ENCODE measurements at places on chromosomes 12 and 14.

DNA sequence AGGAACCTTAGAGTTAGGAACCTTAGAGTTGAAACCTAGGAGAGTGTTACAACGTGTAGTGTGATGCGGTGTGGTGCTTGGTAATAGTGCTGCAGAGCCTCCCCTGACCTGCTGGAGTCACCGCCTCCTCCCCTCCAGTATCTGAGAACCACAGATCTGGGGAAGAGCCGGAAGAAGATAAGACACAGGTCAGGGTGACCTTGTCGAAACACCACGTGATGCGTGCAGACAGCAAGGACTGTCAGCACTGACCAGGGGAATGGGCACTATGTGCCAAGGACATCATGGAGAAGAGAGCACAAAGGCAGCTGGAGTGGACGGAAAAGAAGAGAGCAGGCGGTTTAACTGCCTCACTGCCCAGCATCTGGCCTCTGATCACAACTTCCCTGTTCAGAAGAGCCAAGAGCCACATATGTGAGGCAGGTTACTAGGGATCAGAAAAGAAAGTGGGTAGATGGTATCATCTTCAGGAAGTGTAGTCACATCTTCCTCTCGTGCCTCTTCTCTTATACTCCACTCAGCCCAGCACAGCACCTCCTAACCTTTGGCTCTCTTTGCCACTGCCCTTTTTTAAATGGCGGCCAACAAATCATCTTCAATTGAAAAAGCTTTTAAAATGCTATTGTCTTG is 93.7 kb downstream of the TESC start:
- DNase-seq = no peak

- no peak for DNase-seq
Observed at GRCh38 chr14:23299986-23300686, 2.5 kb downstream of the PPP1R3E start.

DNA sequence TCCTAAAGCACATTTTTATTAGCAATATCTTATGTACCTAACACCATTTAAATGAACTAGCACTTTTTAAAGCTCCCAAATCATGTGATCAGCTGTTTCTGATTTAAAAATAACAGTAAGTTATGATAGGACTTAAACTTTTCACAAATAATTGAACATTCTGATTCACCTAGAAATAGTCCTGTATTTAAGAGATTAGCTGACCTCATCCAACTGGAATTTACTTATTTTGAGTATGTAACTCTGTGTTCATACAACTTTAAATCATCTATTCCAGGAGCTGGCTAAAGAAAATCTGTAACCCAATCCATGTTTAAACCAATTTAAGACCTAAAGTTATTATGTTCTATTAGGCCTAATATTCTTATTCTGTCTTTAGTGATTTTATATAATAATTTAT is 184.3 kb downstream of the CCDC91 start:
- DNase-seq = no peak

GRCh38 chr12:53585448-53586125 is 40.6 kb downstream of the ATF7 start:
- no peak for DNase-seq

DNA sequence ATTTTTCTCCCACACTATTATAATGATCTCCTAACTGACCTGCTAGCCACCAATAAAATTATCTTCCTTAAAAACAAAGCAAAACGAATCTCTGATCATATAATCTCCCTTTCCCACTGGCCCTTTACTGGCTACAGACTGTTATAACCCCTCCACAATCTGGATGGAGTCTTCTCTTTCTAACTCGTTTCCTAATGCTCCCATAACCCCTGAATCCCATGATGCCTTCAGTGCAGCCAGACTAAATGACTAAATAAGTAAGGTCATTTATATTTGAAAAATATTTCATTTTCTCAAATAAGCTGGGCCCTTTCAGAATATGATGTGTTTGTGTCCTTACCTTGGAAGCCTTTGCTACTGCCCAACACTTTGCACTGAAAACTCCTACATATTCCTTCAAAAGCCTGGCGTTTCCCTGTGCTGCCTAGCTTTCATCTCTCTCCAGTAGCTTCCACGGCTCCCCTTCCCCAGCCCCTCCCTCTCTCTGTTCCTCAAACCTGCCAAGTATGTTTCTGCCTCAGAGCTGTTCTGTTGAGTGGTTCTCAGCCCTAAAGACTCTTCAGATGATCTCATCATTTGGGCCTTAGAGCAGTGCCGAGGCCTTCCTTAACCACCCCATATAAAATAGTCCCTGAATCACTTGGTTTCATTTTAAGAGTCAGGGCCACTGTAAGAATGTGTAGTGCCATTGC is 91.7 kb downstream of the MYRFL start:
- no peak for DNase-seq

DNA sequence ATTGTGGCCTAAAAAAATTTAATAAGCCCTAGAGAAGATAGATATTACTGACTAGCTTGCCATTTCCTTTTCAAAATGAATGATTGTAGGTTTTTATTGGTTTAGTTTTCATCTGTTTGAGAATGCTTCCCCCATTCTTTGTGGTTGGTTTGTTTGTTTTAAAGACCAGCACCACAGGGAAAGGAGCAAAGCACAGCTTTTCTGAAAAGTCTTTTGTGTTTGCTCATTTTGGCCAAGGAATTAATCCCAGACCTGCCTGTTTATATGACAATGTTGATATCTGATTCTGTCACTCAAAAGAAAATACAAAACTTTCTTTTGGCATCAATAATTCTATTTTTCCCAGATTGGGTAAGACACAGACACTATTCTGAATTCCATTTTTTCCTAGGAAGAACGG is 312.5 kb upstream of the FLRT2 start:
- no peak for DNase-seq

DNA sequence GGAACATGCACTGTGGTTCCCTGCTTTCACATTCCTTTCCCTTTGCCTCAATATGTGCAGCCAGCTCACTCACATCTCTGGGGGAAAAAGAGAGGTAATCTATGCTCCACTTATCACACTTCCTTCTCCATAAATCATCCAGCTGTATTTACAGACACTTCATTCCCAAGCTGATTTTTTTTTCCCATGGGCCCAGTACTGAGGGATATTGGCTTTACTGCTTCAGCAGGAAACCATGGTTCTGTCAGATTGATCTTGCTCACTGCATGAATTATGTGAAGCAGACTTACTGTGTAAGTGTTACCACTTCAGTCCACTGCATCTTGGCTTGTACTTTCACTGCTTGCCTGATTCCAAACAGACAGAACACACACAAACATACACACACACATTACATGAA is 555.6 kb downstream of the CCER1 start:
- no peak for DNase-seq

DNA sequence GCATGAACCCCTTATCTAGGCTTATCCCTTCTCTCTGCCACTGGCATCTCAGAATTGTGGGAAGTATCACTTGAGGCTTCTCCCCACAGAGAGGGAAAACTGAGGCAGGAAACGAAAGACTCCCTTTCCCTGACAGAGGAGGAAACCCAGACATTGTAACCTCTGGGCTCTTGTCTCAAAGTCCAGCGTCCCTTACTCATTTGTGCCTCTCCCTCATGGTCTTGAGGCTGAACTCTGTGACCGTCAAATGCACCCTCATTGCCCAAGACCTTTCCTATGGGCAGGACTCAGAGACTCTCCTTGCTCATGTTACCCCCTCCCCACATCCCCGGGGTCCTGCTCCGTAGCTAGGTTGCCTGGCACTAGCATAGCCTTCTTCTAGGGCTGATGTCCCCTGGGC is 3.8 kb downstream of the CACNB3 start:
- DNase-seq = no peak

- DNase-seq = no peak
Observed at GRCh38 chr14:64948612-64949210, 6.2 kb upstream of the GPX2 start.

- DNase-seq = no peak
Observed at GRCh38 chr14:56752428-56752827, 57.9 kb downstream of the OTX2 start.

- peak; percentile 67 for DNase-seq
Observed at GRCh38 chr14:44961151-44961553, 595 bp downstream of the KLHL28 start.

- no peak for DNase-seq
Observed at GRCh38 chr12:47819138-47819895, 386 bp downstream of the HDAC7 start.

GRCh38 chr14:104283197-104284106 is 145.1 kb downstream of the KIF26A start:
- DNase-seq = no peak

GRCh38 chr12:1844661-1845409 is 24.5 kb downstream of the LRTM2 start:
- no peak for DNase-seq

GRCh38 chr14:36952689-36953088 is 219.7 kb downstream of the SLC25A21 start:
- no peak for DNase-seq

DNA sequence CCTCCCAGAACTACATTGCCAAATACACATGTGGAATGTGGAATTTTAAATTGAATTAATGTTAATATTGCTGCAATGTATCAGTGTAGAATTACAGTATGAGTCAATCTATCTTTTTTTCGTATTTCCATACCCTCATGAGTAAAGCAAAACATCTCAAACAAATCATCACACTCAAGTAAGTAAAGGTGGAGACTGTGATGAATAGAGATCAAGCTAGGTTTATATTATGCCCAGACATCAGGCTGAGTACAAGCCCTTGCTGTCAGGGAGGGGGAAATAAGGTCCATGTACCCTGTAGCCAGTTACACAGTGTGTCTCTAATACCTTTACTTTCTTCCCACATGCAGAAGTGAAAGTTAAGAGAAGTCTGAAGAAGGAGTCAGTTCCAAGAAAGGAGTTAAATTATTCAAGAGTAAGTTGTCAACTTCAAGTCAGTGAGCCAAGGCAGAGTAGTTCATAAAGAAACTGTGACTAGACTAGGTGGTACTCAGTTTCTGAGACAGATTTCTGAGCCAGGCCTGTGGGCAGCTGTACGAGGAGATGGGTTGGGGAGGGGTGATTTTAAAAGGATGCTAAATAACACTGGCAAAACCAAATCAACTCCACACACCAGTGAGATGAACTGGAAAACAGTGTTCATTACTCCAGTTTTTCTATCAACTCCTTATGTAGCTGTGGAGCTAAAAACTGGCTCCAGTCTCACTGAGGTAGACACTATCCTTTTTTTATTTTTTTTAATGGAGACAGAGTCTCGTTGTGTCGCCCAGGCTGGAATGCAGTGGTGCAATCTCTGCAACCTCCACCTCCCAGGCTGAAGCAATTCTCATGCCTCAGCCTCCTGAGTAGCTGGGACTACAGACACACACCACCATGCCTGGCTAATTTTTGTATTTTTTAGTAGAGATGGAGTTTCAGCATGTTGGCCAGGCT is 23.8 kb upstream of the STK38L start:
- DNase-seq = no peak

DNA sequence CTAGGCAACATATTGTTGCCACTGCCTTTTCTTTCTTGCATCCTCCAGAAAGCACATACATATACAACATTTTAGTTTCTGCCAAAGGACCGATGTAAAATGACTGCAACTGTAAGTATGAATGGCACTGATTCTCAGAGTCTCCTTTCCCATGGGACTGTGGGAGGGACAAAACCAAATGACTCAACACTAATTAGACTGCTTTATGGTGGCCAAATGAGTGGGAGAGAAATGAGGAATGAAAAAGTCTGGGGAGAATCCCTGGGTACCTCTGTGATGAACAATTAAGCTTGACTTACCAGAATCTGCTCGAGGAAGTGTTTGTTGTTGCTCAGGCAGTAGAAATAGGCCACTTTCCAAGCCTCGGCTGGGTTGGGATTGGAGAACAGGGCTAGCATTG is 10.1 kb downstream of the ZFYVE26 start:
- no peak for DNase-seq

- DNase-seq = peak; percentile 1
Observed at GRCh38 chr14:83356080-83356479, 1822.4 kb upstream of the SEL1L start.

DNA sequence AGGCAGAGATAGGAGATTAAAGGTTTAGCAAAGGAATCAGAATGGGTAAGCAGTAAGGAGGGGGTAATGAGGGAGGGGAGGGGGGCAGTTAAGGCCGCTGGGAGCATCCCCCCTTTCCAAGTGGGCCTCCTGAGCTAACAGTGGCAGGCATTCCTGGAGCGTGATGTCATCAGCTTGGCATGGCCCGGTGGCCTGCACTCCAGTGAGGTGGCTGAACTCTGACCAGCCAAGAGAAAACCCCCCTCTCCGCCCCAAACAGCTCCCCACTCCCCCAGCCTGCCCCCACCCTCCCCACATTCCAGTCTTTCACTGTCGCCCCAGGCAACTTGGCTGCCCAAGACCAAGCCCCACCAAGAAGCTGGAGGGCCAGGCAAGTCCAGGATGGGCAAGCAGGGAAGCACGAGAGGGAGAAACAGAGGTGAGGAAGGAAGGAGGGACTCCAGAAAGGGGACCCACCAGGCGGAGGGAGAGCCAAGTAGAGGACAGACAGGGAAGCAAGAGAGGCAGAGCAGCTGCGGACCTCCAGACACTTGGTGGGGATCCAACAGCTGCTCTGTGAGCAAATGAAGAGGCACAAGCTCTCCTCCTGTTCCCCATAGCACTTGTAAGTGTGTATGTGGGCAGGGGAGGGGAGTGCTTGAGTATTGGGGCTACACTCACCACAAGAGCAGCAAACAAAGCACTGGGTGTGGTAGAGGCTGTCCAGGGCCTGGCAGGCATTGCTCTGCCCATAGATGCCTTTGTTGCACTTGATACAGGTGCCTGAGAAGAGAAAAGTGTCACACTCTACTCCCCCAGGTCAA is 4.5 kb downstream of the AJUBA start:
- no peak for DNase-seq

DNA sequence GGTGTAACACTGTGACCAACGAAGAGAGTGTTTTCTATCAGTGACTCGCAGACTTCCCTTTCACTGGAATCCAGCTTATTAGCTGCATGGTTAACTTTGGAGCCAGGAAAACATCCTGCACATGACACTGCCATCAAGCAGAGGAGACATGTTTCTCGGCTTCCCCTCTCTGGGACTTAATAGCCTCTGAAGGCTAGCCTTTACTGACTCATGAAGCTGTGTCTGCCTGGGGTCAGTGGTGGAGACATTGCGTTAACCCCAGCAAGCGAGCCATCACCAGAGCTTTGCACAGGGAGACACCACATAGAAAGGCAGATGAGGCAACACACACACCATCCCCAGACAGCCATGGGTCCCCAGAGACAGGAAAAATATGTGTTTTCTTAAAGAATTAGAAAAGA is 126.9 kb upstream of the PRICKLE1 start:
- no peak for DNase-seq

DNA sequence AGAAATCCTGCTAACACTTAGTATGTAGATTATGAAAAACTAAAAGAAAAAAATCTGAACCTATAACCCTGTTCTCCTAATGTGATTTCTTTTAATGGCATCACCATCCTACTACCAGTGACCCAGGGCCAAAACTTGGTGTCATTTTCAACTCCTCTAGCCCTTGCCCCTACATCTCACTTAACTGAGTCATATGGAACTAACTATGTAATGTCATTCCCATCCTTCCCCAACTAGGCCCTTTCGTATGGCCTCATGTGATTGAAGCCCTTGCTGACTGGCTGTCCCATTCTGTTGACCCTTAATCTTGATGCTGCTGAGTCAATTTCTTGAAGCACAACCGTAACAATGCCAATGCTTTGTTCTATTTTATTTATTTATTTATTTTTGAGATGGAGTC is 7.6 kb downstream of the DMAC2L start:
- DNase-seq = no peak

Data from pons (tissue), 1 donor.